ENCODE measurements at places on chromosomes 4 and X.
A peak's percentile ranks its signal among the peaks of the same experiment; 100 is the strongest.

- no peak overlapping the region for H3K27ac ChIP-seq
- H3K36me3 ChIP-seq = no peaks in the 10 kb centered on the region
- H3K4me3 ChIP-seq = no peak overlapping the region
Observed at GRCh38 chr4:19736968-19737756, 514.5 kb upstream of the SLIT2 start.

DNA sequence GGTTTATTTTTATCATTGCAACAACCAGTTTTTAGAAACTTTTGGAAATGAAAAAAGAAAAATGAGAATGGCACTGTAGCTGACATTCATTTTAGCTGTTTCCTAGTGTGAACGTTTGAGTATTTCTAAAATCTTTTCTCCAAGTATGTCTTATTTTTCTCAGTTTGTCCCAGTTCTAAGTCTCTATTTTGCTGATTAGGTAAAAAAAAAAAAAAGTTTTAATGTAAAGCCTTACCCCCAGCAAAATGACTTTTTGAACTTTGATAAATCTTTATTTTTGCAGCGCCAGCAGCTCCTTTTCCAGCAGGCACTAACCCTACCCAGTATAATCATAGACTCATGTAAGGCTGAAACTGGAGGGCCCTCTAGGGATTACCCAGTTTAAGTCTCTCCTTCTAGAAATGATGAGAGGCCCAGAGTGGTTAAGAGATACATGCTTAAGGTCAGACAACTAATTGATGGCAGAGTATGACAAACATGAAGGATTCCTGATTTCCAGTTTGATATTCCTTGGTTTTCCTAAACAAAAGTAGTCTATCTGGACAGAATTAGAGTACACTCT lies 84.3 kb upstream of the SLC4A4 start:
- no peaks in the 10 kb centered on the region for H3K36me3 ChIP-seq
- H3K4me3 ChIP-seq = no peak overlapping the region
- no peak overlapping the region for H3K27ac ChIP-seq
- H3K4me1 ChIP-seq = no peaks in the 10 kb centered on the region
- H3K27me3 ChIP-seq = no peaks in the 10 kb centered on the region
- no peak for DNase-seq

DNA sequence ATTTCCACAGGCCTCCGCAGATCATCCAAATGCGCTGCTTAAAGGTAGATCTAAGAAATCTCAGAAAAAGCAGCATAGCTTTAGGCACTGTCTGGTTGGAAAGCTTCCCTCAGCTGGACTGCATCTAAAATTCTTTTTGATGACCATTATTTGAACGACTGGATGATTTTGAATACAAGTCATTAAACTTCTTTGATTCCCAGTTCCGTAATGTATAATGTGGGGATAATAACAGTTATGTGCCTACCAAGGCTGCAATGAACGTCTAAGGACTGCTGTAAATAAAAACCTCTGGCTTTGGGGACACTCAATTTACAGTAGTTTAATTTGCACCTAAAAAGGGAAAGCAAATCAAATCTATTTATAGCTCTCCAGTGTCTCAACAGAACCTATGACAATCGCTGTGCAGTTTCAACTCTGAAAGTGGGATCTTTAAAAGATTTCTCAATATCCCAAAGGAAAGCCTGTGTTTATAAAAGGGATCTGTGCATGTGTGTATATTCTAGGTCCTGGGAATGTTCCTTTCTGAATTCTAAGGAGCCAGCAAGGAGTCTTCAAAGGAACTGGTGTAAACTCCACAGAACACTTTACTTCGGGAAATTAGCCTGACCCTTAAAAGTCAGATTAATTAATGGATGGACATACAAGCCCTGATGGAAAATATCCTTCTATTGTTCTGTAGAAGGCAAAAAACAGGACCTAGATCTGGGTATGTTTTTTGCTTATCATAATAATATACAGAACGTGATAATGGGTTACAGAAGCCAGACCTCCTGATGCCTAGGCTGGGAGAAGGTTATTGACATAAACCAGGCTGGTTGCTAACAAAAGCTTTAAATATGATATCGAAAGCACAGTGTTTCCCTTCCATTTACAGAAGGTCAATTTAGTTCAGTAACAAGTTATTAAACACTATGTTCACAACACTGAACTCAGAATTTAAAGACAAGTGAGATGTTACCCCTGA lies 53.4 kb downstream of the AFAP1 start:
- H3K4me1 ChIP-seq = no peaks in the 10 kb centered on the region
- H3K27ac ChIP-seq = peak overlapping the region; percentile 12
- no peaks in the 10 kb centered on the region for H3K27me3 ChIP-seq

DNA sequence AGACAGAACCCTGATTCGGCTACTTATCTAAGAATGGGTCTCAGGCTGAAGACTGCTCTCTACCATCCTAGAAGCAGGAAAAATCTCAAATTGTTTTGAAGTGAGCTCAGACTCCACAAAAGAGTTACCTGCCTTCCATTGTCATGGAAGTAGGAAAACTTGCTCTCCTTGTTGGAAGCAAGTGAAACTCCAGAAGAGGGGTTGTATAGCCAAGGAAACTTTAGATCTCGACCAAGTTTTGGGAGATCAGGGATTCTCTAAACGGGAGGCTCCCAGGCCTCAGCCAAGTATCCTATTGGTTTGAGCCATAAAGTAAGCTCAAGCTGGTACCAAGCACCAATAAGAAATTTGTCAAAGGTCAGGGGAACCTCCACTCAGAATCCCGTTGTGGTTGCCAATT lies 9.2 kb upstream of the FHDC1 start:
- H3K27me3 ChIP-seq = no peaks in the 10 kb centered on the region
- H3K4me1 ChIP-seq = no peaks in the 10 kb centered on the region
- no peak for DNase-seq
- no peak overlapping the region for H3K4me3 ChIP-seq
- no peaks in the 10 kb centered on the region for H3K36me3 ChIP-seq
- no peak overlapping the region for H3K27ac ChIP-seq

DNA sequence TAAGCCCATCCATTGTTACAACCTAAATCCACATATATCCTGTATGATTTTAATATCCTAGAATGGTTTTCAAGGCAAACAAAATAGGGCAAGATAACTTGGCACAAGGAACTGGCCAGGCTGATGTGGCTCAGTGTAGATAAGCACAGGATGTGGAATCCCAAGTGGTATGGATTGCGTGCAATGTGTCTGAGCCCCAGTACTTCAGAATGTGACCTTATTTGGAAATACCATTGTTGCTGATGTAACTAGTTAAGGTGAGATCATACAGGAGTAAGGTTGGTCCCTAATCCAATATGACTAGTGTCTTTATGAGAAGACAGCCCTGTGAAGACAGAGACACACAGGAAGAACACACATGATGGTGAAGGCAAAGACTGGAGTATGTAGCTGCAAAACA lies 72.4 kb downstream of the IL21 start:
- no peak for DNase-seq
- H3K27ac ChIP-seq = no peak overlapping the region
- H3K4me3 ChIP-seq = no peak overlapping the region
- H3K4me1 ChIP-seq = no peaks in the 10 kb centered on the region
- no peaks in the 10 kb centered on the region for H3K36me3 ChIP-seq
- H3K27me3 ChIP-seq = no peaks in the 10 kb centered on the region

DNA sequence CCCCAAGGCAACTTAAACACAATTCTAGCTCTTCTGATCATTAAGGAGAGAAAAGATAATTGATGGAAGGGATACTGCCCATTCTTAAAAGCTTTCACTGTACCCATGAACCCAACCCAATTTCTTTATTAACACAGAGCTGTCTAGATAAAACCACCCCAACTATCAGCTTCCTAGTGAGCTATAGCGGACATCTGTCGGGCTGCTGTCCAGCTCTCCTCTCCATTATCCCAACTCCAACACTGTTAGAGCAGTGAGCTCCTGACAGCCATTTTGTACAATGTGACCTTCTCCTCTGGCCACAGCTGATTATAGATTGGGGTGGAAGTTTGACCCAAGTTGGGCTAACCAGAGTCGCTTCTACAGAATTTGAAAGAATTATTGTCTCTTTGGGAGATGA lies 66.1 kb downstream of the HADH start:
- no peaks in the 10 kb centered on the region for H3K36me3 ChIP-seq
- H3K4me3 ChIP-seq = no peak overlapping the region
- H3K27ac ChIP-seq = no peak overlapping the region
- no peak for DNase-seq
- H3K27me3 ChIP-seq = no peaks in the 10 kb centered on the region
- H3K4me1 ChIP-seq = no peaks in the 10 kb centered on the region

DNA sequence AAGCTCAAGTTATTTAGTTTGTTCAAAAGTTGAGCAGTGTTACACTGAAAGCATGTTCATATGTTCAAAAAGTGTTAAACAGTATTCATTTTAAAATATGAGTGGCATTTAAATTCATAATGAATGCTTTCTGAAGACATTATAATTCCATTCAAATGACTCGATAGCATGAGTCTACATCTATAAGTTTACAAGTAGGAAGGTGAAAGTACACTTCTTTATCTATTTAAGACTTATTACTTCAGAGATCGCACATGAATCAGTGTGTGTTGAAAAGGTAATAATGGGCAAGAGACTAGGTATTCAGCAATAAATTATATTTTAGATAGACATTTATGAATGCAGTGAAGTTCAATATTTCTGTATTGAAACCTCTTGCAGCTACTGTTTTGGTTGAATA lies 456.1 kb downstream of the GRXCR1 start:
- H3K4me1 ChIP-seq = no peaks in the 10 kb centered on the region
- no peaks in the 10 kb centered on the region for H3K36me3 ChIP-seq
- no peak overlapping the region for H3K27ac ChIP-seq
- no peak overlapping the region for H3K4me3 ChIP-seq

DNA sequence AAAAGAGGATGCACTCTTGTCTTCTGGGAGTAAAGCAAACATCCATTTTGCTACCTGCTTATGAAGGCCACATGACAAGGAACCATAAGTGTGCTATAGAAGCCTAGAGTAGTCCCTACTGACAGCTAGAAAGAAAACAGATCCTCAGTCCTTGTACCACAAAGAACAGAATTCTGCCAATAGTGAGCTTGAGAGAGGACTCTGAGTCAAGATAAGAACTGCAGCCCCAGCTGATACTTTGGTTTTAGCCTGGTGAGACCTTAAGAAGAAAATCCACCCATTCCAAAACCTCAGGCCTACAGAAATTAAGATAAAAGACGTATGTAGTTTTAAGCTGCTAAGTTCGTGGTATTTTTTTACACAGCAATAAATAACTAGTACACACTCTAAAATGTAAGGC lies 914.6 kb downstream of the PCDH19 start:
- no peak overlapping the region for H3K4me3 ChIP-seq
- no peaks in the 10 kb centered on the region for H3K36me3 ChIP-seq
- no peak overlapping the region for H3K27ac ChIP-seq
- peaks cover 21% of the 10 kb centered on the region for H3K27me3 ChIP-seq
- no peak for DNase-seq

GRCh38 chrX:43718956-43719355 lies 62.9 kb downstream of the MAOA start:
- H3K4me3 ChIP-seq = no peak overlapping the region
- no peak for DNase-seq
- no peak overlapping the region for H3K27ac ChIP-seq
- peaks cover 5% of the 10 kb centered on the region for H3K27me3 ChIP-seq

DNA sequence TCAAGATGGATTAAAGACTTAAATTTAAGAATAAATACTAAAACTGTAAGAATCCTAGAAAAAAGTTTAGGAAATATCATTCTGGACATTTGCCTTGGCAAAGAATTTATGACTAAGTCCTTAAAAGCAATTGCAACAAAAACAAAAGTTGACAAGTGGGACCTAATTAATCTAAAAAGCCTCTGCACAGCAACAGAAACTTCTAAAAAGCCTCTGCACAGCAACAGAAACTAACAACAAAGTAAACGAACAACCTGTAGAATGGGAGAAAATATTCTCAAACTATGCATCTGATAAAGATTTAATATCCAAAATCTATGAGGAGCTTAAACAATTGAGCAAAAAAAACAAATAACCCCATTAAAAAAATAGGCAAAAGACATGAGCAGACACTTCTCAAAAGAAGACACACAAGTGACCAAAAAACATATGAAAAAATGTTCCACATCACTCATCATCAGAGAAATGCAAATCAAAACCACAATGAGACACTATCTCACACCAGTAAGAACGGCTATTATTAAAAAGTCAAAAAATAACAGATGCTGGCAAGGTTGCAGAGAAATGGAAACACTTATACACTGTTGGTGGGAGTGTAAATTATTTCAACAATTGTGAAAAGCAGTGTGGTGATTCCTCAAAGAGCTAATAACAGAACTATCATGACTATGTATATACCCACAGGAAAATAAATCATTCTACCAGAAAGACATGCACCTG lies 5.5 kb upstream of the OPRPN start:
- H3K27ac ChIP-seq = no peak overlapping the region
- H3K36me3 ChIP-seq = no peaks in the 10 kb centered on the region
- DNase-seq = no peak
- no peaks in the 10 kb centered on the region for H3K27me3 ChIP-seq
- no peak overlapping the region for H3K4me3 ChIP-seq
- no peaks in the 10 kb centered on the region for H3K4me1 ChIP-seq

GRCh38 chrX:55111578-55112254 lies 22.9 kb downstream of the PAGE2 start:
- H3K4me1 ChIP-seq = no peaks in the 10 kb centered on the region
- H3K4me3 ChIP-seq = no peak overlapping the region
- no peaks in the 10 kb centered on the region for H3K27me3 ChIP-seq
- no peaks in the 10 kb centered on the region for H3K36me3 ChIP-seq

- DNase-seq = no peak
- H3K27me3 ChIP-seq = no peaks in the 10 kb centered on the region
- H3K4me1 ChIP-seq = no peaks in the 10 kb centered on the region
- H3K36me3 ChIP-seq = no peaks in the 10 kb centered on the region
- H3K27ac ChIP-seq = no peak overlapping the region
- no peak overlapping the region for H3K4me3 ChIP-seq
Observed at GRCh38 chr4:57612279-57612678, 502.1 kb upstream of the IGFBP7 start.

DNA sequence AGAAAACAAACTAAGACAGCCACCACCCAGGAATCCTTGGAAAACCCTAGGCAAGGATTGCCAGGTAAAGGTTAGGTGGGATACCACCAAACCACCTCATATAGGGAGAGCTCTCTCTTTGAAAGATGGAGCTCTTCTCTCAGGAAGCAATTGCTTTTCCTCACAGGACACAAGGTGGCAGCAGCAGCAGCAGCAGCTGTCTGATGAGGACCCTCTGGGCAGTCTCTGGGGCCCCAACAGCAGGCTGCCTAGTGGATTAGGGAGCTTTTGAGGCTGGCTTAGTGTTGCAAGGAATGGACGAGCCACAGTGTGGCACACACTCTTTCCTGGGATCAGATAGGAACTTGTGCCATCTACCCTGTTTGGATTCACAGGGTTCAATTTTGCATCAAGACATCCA lies 41.4 kb upstream of the CHRDL1 start:
- no peaks in the 10 kb centered on the region for H3K36me3 ChIP-seq
- H3K4me3 ChIP-seq = no peak overlapping the region
- no peaks in the 10 kb centered on the region for H3K4me1 ChIP-seq
- no peak for DNase-seq
- H3K27me3 ChIP-seq = no peaks in the 10 kb centered on the region
- no peak overlapping the region for H3K27ac ChIP-seq

DNA sequence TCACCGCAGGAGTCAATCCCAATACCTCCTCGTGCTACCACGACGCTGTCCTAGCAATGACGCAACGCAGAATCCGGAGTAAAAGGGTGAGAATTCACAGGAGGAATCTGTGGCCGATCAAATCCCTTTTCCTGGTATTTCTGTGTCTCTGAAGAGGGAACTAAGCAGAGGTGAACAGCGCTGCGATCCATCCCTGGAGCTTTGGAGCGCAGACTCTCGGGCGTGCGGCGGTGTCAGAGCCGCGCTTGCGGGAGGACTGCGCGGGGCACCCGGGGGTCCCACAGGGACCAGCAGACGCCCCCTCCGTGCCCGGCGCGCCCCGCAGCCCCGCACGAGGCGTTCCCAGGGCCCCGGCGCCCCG lies 17.2 kb upstream of the ZNF718 start:
- H3K36me3 ChIP-seq = no peaks in the 10 kb centered on the region
- peak overlapping the region; percentile 32 for H3K4me3 ChIP-seq
- no peak for DNase-seq
- H3K27ac ChIP-seq = no peak overlapping the region

Measured in breast epithelium (tissue), 4 donors.